ENCODE measurements at places on chromosomes 16 and 17.

DNA sequence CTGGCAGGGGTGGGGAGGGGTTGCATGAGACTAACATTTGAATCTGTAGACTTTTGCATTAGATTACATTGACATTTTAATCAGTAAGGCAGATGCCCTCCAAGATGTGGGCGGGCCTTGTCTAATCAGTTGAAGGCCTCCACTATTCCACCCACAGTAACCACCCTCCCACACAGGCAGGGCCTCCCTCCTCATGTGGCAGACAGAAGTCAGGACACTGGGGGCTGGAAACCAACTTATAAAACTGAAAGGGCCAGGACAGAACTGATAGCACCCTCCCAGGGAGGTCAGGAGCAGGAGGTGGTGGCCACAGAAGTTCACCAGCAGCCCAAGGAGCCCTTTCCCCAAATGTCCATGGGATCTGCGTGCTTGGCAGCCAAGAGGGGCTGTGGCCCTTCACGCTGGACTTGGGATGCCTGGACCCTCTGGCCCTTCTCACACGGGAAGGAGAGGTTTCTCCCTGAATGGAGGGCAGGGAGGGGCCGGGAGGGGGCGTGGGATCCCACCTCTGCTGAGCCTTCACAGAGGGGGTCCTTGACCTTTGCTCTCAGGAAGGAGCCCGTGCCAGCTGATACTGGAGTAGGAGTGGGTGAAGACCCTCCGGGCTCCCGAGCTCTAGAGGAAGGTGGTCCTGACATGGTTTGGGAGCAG, 4.6 kb downstream of the PYCR1 start:
- H3K27ac ChIP-seq = no peak overlapping the region
- no peak overlapping the region for H3K4me3 ChIP-seq
- no peak for DNase-seq
- H3K36me3 ChIP-seq = no peaks in the 10 kb centered on the region
- H3K27me3 ChIP-seq = no peaks in the 10 kb centered on the region

- H3K27ac ChIP-seq = no peak overlapping the region
- no peaks in the 10 kb centered on the region for H3K36me3 ChIP-seq
- no peak for DNase-seq
- no peak overlapping the region for H3K4me3 ChIP-seq
Observed at GRCh38 chr16:15461376-15461775, 27.0 kb downstream of the BMERB1 start.

DNA sequence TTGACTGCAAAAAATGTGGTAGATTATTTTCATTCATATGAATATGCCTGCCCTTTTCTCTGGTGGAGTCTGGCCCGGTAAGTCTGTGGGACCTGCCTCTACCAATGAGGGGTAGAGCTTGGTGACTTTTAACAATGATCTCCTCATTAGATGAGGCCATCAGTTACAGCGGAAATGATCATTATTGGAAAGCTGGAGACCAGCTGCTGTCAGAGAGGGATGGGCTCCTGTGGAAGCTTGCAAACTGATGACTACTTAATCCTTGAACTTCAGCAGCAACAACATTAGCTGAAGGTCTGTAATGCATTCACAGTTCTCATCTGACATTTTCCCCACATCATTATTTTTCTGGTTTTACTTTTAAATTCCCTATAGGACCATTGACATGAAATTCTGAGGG, 194.1 kb downstream of the CDH13 start:
- H3K27me3 ChIP-seq = no peaks in the 10 kb centered on the region
- no peak overlapping the region for H3K4me3 ChIP-seq
- no peaks in the 10 kb centered on the region for H3K4me1 ChIP-seq
- no peaks in the 10 kb centered on the region for H3K36me3 ChIP-seq

DNA sequence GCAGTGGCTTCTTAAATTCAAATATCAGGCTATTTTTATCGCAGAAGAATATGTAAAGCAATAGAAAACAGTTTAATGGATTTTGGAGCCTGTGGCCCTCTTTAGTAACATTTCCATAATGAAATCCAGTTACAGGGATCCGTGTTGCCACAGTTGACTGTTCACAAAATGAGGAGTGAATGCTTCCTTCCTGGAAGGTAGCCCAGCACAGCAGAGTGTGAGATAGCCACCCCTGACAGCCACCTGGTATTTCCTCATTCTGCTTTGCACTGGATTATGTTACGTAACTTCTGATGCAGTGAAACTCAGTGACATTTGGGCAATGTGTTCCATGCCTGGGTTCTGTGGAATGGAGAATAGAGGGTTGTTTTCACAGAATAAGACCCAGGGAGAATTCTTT, 517.2 kb downstream of the RBFOX1 start:
- no peak overlapping the region for H3K27ac ChIP-seq
- no peak for DNase-seq
- H3K27me3 ChIP-seq = no peaks in the 10 kb centered on the region
- H3K4me3 ChIP-seq = no peak overlapping the region
- H3K36me3 ChIP-seq = no peaks in the 10 kb centered on the region

DNA sequence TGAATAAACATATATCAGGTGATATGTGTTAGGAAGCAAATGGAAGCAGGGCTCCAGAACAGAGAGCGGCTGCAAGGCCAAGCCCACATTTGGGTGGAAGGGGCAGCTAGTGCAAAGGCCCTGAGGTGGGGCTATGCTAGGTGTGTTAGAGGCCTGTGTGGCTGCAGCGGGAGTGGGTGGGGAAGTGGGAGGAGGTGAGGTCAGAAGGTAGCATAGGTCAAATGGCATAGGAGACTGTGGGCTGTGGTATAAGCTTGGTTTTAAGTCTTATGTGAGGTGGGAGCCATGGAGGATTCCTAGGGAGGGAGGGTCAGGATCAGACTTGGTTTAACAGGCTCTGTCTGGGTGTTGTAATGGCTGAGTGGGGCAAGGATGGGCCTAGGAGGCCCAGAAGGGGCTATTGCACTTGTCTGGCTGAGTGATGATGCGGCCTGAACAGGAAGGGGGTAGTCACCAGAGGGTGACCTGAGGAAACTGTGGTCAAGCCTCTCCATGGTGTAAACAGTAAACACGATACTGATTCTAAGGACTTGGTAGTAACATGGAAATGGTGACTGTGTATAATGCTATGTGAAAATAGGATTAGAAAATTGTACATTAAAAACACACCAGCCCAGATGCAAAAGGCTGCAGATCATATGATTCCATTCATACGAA, 31.1 kb downstream of the RAI1 start:
- DNase-seq = no peak
- H3K27ac ChIP-seq = no peak overlapping the region
- no peaks in the 10 kb centered on the region for H3K27me3 ChIP-seq
- H3K4me3 ChIP-seq = no peak overlapping the region
- no peaks in the 10 kb centered on the region for H3K36me3 ChIP-seq
- H3K4me1 ChIP-seq = no peaks in the 10 kb centered on the region

- H3K4me3 ChIP-seq = no peak overlapping the region
- H3K27me3 ChIP-seq = no peaks in the 10 kb centered on the region
- H3K27ac ChIP-seq = peak overlapping the region; percentile 48
- DNase-seq = no peak
Observed at GRCh38 chr16:15777533-15778203, 79.2 kb downstream of the MYH11 start.

DNA sequence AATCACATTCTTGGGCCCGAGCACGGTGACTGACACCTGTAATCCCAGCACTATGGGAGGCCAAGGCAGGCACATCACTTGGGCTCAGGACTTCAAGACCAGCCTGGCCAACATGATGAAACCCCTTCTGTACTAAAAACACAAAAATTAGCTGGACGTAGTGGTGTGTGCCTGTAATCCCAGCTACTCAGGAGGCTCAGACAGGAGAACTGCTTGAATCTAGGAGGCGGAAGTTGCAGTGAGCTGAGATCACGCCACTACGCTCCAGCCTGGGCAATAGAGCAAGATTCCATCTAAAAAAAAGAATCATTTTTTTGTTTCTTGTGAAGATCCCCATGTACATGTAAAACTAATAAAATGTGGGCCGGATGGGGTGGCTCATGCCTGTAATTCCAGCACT, 53.1 kb upstream of the ATF7IP2 start:
- H3K36me3 ChIP-seq = no peaks in the 10 kb centered on the region
- no peaks in the 10 kb centered on the region for H3K27me3 ChIP-seq
- H3K27ac ChIP-seq = no peak overlapping the region
- no peak overlapping the region for H3K4me3 ChIP-seq

- DNase-seq = peak; percentile 87
- no peaks in the 10 kb centered on the region for H3K4me1 ChIP-seq
- H3K27me3 ChIP-seq = no peaks in the 10 kb centered on the region
- no peak overlapping the region for H3K4me3 ChIP-seq
- no peaks in the 10 kb centered on the region for H3K36me3 ChIP-seq
- H3K27ac ChIP-seq = peak overlapping the region; percentile 41
Observed at GRCh38 chr16:87127061-87127765, 190.0 kb downstream of the C16orf95 start.

DNA sequence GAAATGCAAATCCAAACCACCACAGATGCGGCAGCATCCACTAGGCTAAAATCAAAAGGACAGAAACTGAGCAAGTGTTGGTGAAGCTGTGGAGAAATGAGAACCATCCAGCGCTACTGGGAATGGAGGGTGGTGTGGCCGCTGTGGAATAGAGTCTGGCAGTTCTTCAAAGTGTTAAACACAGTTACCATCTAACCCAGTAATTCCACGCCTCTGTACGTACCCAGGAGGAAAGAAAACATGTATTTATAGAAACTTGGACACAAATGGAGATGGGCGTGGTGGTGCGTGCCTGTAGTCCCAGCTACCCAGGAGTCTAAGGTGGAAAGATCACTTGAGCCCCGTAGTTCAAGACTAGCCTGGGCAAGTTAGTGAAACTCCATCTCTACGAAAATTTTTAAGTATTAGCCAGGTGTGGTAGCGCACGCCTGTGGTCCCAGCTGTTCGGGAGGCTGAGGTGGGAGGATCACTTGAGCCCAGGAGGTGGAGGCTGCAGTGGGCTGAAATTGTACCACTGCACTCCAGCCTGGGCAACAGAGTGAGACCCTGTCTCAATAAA, 11.6 kb downstream of the SLC25A10 start:
- H3K27ac ChIP-seq = no peak overlapping the region
- DNase-seq = no peak
- no peaks in the 10 kb centered on the region for H3K4me1 ChIP-seq
- H3K27me3 ChIP-seq = no peaks in the 10 kb centered on the region
- H3K4me3 ChIP-seq = no peak overlapping the region

GRCh38 chr17:78390241-78391050, 12.0 kb downstream of the PGS1 start:
- no peak for DNase-seq
- H3K27ac ChIP-seq = no peak overlapping the region
- no peak overlapping the region for H3K4me3 ChIP-seq
- H3K27me3 ChIP-seq = no peaks in the 10 kb centered on the region

DNA sequence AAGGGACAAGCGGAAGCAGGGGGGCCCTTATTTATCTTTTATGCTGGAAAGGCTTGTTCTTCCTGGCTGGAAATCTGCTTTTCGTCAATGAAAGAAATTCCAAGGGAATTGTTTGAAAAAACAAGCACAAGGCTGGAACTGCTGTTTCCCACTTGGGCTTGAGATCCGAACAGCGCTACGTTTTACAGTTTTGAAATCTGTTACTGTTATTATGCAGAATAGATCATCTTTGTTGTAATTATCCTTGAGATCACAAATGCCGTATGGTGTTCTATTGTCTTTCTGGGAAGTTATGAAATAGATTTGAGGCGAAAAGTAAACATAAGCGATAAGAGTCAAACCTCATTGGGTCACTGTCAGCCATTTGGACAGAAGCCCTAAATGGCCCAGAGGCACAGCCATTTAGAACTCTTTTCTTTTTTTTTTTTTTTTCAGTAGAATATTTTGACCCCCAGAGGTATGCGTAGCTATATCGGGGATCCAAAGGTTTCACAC, 223.3 kb downstream of the IRX3 start:
- no peaks in the 10 kb centered on the region for H3K27me3 ChIP-seq
- H3K4me1 ChIP-seq = no peaks in the 10 kb centered on the region
- H3K4me3 ChIP-seq = no peak overlapping the region
- H3K27ac ChIP-seq = no peak overlapping the region
- DNase-seq = no peak
- no peaks in the 10 kb centered on the region for H3K36me3 ChIP-seq

DNA sequence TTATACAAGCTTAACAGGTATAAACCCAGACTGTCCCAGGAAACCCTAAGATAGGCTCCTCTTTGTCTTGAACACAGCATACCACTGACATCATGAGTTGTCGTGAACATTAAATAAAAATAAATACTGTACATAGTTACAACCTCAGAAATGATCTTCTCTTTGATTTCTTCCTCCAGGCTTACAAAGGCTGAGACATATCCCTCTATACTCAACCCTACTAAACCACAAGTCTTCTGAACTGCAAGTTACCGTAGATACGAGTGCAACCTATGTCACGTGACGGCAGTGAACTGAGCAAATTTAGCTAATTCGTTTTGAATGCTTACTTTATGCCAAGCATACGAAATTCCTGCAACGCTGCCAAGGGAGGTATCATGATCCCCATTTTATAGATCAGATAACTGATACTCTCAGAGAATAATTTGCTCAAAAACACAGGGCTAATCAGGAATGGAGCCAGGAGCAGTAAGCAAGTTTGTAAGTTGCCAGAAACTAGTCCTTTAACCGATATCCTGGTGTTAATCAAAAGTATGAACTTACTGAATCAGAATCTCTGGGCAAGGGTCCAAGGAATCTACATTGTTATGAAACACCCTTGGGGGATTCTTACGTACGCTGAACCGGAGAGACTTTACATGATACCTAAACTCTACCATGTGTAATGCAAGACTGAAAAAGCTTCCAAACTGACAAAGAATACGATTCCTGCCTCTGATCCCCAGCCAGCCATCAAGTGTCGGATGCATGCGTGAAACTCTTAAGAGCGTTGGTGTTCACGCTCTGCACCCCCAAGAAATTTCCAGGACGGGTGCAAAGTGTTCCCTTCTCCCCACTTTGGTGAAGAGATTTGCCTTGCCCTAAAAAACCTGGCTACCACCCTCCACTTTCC, 106.2 kb downstream of the XYLT1 start:
- DNase-seq = no peak
- peaks cover 5% of the 10 kb centered on the region for H3K4me1 ChIP-seq
- H3K27me3 ChIP-seq = no peaks in the 10 kb centered on the region

- H3K27me3 ChIP-seq = no peaks in the 10 kb centered on the region
- no peaks in the 10 kb centered on the region for H3K4me1 ChIP-seq
- no peak overlapping the region for H3K4me3 ChIP-seq
- no peak overlapping the region for H3K27ac ChIP-seq
Observed at GRCh38 chr16:87047221-87048037, 269.8 kb downstream of the C16orf95 start.

DNA sequence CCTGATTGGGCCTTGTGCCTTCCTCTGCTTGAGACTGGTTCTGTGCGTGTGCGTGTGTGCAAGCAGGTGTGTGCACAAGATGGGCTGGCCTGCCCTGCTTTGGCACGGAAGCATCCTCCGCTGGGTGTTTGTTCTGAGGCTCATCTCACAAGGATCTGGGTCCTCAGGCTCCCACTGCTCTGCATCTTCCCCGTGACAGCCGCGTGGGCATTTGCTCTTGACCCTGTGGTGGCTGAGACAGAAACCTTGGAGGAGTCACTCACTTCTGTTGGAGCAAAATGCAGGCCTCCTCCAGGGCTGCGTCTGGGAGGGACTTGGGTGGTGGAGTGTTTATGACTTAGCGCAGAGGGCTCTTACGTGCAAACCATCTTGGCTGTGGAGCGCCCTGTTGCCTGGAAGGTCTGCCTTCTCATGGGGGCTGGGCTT, 119.2 kb downstream of the RPTOR start:
- no peak overlapping the region for H3K4me3 ChIP-seq
- no peaks in the 10 kb centered on the region for H3K36me3 ChIP-seq
- H3K27ac ChIP-seq = no peak overlapping the region
- H3K4me1 ChIP-seq = no peaks in the 10 kb centered on the region
- no peak for DNase-seq
- no peaks in the 10 kb centered on the region for H3K27me3 ChIP-seq
